ENCODE measurements at places on chromosomes 16 and 17.

DNA sequence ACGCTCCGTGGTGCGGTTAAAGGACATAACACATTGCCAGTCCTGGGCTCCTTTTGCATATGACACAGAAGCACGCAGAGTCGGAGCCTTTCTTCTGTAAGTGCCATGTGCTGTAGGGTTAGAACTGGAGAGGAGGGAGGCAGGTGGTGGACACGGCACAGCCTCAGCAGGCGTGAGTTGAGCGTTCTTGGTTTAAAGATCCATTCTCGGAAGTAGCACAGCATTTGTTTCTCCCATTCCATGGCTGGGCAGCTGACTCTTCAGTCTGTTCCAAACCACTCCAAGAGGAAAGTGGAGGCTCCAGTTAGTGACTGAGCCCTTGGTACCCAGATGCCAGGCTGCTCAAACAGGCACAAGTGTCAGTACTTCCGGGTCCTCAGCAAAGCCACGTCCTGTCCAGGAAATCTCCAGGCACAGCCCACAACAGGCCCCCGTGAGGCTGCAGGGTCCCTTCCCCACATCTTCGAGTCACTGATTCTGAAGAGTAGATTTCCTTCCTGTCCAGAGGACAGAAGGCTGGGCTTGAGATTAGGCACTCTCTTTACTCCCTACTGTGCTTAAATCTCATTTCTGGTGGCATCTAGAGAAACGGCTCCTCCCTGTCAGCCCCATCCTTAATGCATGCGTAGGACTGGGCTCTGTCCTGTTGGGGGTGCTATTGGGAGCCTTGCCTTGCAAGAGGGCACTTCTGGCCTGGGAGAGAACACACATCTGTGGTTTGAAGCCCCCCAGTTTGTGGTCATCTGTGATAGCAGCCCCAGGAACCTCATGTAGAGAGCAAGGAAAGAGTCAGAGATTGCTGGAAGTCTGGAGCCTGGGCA, 39.6 kb upstream of the NAT9 start:
- DNase-seq, result no peak

GRCh38 chr17:50129728-50130558, at the start of gene SAMD14:
Gene SAMD14, minus strand, starts transcription at chr17:50130160. Its CDS starts 5,201 bp downstream, at chr17:50124959.
- peak; percentile 5 for DNase-seq

DNA sequence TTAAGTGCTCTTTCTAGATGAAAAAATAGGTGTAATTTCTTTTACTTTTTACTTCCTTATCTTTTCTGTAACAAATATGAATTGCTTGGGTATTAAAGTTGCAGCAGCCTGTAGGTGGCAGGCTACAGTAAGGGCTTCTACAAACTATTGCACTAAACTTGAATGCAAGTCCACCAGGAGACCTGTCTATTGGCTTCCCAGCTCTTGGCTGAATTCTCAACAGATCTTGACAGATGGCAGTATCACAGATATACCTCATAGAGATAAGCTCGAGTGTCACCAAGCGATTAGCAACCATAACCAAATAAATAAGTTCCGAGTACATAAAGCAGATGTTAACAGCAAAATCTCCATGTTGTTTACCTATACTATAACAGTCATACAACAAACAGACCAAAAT, 5.9 kb downstream of the BBS2 start:
- DNase-seq, result peak; percentile 70

GRCh38 chr16:2027024-2028010, 615 bp downstream of the NHERF2 start:
- no peak for DNase-seq

DNA sequence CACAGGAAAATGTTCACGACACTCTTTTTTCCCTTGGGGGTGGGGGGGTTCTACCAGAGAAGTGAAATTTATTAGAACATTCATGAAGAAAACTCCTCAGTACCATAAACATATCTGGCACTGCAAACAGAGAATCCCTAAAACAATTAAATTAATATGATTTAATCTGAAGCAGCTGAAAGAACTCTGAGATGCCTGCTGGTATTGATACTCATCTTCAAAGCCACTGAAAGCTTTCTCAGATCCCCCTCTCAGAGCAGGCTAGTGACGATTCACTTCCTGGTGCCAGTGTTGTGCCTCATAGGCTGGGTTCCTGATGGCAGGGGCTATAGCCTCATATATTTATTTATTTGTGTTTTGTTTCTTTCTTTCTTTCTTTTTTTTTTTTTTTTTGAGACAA, 52.7 kb downstream of the MYH10 start:
- no peak for DNase-seq

GRCh38 chr16:6527646-6528045, 805.0 kb upstream of the RBFOX1 start:
- no peak for DNase-seq

- DNase-seq, result no peak
Measured at GRCh38 chr17:7178973-7179316, 225 bp downstream of the ASGR1 start.

DNA sequence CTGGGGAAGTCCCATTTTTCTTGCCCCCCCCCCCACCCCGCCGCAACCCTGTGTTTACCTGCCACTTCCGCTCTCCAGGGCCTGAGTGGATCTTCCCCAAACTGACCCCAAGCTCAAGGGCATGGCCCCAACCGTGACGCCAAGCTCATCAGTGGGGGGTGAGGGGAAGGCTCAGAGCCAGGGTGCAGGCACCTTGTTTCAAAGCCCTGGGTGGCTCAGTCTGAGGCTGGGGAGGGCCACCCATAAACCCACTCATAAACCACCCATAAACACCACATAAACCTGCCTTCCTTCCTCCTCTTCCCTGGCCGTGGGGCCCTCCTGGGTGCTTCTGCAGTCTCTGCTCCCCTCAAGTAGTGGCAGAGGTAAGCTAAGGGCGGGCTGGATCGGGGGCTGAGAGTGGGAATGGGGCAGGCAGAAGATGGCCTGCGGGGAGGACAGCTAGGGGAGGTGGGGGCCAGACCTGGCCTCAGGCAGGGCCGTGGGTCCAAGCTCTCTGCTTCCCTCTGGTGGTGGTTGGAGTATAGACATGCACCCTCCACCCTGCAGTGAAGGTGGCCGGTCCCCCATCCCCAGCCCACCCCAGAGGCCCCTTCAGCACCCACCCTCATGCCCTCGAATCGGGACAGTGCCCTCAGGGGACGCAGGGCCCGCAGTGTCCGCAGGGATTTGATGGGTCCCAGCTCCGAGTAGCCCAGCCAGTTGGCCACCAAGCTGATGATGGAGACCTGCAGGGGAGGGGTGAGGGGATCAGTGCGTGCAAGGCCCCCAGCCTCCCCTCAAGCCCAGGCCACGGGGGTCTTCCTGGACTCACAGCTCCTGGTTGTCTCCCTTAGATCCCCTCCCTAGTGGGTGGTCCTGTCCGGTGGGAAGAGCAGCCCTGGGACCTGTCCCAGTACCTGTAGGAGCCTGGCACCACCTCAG, 14.6 kb upstream of the CD79B start:
- DNase-seq, result peak; percentile 14

- no peak for DNase-seq
Measured at GRCh38 chr17:80397686-80398085, 17.3 kb upstream of the ENDOV start.

DNA sequence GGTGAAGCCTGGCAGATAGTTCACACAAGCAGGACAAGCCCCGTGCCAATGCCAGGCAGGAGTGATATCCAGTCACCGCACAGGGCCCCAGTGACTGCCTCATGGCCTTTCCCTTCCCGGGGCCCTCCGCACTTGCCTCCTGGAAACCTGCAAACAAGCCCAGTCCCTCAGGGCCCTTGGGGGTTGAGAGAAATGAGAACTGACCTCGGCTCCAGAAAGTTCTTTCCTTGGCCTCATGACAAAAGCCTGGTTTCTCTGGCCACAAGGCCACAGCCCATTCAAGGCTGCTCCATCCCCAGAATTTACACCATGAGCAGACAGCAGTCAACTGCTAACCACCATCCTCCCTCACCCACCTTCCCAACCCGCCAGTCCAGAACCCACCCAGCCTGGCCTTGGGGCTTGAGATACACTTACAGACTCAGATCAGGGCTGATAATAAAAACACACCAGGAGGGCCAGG, 77.6 kb downstream of the CCDC182 start:
- DNase-seq, result no peak

- DNase-seq, result no peak
Measured at GRCh38 chr17:41176744-41177387, 1.2 kb downstream of the KRTAP4-2 start.

- DNase-seq, result no peak
Measured at GRCh38 chr16:81455006-81455405, 10.4 kb downstream of the CMIP start.

DNA sequence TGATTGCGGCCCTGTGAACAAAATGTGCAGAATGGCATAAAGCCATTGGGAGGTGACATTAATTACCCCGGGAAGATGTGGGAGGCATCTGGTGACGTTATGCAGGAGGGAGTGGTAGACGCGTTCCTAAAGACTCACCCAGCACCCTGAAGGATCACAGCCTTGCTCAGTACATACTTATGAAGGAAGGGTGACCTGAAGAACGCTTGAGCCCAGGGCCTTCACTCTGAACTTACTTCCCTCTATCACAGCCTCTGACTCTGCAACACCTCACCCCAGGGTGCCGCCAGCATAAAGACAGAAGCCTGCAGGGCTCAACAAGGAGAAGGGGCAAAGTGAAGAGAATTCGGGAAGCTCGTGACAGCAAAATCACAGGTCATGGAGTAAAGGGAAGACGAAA, 9.4 kb downstream of the MFSD6L start:
- DNase-seq, result no peak

- no peak for DNase-seq
Measured at GRCh38 chr16:84453061-84453752, 51.3 kb downstream of the MEAK7 start.

GRCh38 chr17:40345994-40346764, 18.4 kb downstream of the GJD3 start:
- no peak for DNase-seq

- DNase-seq, result no peak
Measured at GRCh38 chr17:9912121-9913099, 7.3 kb upstream of the RCVRN start.

DNA sequence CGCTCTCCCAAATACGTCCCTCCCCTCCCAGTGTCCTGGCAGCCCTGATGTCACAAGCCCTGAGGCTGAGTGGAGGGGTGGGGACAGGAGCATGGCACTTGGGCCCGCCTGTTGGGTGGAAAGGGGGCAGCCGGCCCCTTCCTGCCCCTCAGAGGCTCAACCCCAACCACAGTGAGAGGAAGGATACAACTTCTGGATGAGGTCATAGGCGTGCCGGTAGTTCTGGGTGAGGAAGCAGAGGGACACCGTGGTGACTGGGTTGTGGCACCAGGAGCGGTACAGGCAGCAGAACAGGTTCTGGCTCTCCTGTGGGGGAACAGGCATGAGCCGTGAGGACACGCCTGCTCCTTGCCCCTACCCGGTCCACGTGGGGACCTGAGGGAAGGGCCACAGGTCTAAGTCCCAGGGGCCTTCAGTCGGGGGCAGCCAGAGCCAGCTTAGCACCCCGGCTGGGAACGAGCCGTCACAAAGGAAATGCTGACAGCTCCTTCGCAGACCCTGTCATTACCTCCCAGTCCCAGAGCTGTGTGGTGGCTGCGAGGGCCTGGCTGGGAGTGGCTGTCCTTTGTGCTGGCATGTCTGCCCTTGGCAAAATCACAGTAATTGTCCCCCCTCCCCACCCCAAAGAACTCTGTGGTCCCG, 11.2 kb upstream of the MTSS2 start:
- no peak for DNase-seq

DNA sequence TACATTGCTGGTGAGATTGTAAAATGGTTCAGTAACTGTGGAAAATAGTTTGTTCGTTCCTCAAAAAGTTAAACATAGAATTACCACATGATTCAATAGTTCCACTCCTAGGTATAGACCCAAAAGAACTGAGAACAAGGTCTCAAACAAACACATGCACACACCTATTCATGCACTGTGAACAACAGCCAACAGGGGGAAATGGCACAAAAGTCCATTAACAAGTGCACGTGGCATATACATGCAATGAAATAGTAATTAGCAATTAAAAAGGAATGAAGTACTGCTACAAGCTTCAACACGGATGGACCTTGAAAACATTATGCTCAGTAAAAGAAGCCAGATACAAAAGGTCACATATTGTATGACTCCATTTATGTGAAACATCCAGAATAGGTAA, 23.8 kb downstream of the SDK2 start:
- no peak for DNase-seq

- no peak for DNase-seq
Measured at GRCh38 chr17:27669850-27670249, 38.9 kb downstream of the LGALS9 start.

GRCh38 chr17:15492791-15493692, 25.6 kb upstream of the CDRT4 start:
- no peak for DNase-seq

DNA sequence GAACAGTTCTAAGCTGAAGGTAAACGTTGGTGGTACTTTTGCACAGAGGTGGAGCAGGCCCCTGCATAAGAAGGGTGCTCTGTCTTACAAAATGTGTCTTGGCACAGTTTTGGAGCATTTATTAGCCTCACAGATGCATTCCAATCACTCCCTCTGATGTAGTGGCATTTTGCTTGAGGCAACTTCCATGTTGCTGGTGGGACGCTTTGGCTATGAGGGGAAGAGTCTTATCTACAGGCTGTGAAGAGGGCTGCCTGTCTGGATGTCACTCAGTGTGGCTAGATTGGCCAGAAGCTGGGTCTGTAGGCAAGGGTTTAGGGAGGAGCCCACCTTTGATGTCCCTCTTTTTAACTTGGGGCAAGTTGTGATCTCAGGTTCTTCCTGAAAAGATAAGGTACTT, 2.6 kb upstream of the RARA start:
- no peak for DNase-seq

DNA sequence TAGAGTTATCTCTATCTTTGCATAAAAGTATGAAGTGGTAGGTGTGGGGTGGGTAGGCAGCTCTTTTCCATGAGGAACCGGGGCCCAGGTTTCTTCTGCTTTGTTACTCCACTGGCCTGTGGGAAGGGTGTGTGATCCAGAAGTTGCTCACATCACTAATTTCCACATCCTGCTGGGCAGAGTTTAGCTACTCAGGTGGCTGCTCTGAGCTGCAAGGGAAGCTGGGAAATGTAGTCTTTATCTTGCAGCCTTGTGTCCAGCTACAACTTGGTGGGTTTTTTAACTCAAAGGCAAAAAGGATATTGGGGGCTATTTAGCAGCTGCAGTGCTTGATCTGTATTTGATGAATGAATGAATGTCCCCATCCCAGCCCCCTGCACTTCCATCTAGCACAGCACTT, 335.3 kb downstream of the SNX29 start:
- no peak for DNase-seq

Data from NCI-H1105 treated with DMSO at 0.1 percent for 48 hours (cell line).